ENCODE measurements at places on chromosomes 5 and 9.

DNA sequence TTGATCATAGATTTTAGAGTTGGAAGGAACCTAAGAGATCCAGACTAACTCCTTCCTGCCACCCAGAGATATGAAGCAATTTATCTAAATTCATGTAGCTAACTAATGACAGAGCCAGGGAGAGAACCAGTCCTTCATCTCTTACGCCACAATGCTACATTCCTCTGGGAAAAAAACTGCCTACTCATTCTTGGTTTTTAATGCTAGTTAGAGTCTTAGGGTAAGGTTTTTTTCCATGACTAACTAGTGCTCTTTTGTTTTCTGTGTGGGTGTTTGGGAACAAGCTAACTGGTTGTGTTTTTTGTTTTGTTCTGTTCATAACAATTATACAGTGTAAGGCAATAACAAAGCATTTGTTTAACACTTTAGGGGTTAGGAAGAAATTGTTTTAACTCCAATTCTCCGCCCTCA, 52.4 kb downstream of the SLC44A1 start:
- no peak for DNase-seq

- no peak for DNase-seq
Measured at GRCh38 chr9:134618163-134618832, 23.3 kb upstream of the COL5A1 start.

- no peak for DNase-seq
Measured at GRCh38 chr5:644971-645370, 32.8 kb downstream of the CEP72 start.

- no peak for DNase-seq
Measured at GRCh38 chr9:124749284-124749683, 21.8 kb downstream of the NR6A1 start.

- DNase-seq = no peak
Measured at GRCh38 chr9:135956802-135957174, 4.4 kb downstream of the UBAC1 start.

DNA sequence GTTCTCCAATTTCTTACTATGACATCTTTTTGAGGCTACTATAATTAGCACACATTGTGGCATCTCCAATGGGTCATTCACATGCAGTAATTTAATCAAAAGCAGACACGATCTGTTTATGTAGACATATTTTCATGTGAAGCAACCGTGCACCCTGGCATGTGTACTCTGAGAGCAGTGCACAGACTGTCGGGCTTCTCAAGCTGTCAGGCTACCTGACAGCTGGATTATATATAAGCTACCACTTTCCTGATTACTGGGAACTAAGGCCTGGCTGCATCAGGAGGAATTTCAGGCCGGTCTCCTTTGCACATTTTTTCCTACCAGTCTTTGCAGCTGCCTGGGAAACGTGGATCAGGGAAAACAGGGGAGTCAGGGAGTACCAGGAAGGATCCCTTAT, 197.5 kb downstream of the MAPKAP1 start:
- DNase-seq = no peak

DNA sequence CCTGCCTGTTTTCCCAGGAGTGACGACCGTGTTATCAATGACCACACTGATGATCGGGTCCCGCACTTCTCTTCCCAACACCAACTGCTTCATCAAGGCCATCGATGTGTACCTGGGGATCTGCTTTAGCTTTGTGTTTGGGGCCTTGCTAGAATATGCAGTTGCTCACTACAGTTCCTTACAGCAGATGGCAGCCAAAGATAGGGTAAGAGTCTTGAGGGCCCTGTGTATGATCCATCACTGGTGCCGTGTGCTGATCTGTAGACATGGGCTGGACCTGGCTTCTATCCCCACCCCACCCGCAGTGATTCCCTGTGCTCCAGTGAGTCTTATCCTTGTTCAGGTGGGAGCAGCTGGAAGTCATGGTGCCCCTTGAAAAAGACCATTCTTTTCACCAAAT, 26.0 kb downstream of the GABRP start:
- no peak for DNase-seq

DNA sequence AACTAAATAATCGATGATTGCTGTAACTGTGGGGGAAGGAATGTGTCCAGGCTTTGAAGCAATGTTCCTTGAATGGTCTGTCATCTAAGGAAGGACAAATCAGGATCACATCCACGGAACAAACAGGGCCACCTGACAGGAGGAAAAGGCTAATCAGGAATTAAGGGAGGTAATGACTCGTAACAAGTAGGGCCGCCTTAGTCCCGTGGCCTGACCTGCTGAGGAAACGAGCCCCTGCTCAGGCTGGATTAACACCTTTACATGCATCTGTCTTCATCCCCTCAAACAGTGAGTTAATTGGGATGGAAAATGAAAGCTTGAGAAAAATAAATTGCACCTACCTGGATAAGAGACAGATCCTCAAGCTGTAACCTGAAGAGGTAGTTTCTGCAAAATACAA, 227.8 kb downstream of the SEMA5A start:
- DNase-seq = no peak

GRCh38 chr5:54159893-54160195, 150.5 kb downstream of the ARL15 start:
- no peak for DNase-seq

- DNase-seq = no peak
Measured at GRCh38 chr5:78908173-78909061, 76.7 kb downstream of the ARSB start.

DNA sequence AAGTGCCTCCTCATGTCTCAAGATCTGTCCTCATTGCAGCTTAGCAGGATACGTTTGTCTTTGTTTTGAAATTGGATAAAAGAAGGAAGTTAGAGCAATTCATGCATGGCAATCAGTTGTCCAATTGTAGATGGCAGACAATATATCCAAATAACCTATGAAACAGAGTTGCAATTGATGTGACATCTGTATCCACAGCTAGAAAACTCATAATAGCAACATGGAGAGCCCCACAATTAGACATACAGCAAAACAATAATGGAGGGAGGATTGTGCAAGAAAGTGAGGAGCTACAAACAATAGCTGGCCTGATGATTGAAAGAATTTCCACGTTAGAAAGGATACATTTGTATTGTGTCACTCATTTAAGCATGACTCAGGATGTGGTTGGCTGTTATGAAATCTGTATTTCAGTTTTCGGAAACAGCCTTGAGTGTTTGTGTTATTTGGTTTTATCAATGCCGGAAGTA, 132.0 kb downstream of the FAM174A start:
- no peak for DNase-seq

GRCh38 chr9:32551276-32552051, 663 bp upstream of the SMIM27 start:
- peak; percentile 15 for DNase-seq

DNA sequence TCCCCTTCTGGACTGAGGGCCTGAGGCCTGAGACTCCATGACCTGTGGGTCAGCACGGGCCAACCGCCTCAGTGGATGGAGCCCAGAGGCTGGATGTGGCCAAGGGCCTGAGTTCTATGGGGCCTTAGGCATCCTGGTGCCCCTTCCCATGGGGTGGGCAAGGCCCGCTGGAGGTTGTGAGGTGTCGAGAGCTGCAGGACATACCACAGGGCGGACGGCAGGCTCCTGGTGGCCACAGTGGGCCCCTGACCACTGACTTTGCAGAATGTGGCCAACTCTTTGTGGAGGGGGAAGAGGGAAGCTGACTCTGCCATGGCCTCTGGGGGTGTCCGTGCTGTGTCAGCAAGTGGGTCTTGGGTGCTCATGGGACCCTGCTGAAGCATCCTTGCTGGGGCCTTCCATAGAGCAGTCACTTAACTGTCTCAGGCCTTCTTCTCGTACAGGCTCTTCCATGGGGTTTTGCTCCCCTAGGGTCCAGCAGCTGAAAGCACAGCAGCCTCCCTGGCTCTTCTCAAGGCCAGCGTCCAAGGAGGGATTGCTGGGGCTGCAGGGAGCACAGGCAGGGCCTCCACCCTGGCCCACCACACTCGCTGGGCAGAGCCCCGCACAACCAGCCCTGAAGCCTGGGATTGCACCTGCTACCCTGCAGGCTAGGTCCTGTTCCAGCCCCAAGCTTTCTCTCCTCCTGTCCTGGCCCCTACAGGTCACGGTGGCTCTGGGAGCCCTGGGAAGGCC, 21.6 kb upstream of the SLC9A3 start:
- no peak for DNase-seq

DNA sequence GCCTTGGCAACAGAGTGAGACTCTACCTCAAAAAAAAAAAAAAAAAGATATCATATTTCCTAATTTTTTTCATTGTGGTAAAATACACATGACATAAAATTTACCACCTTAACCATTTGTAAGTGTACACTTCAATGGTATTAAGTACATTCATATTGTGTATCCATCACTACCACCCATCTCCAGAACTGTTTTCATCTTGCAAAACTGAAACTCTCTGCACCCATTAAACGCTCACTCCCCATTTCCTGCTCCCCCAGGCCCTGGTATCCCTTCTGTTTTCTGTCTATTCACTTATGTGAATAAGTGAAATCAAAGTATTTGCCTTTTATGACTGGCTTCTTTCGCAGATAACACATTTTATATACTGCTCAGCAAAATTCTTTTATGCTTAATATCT, 12.8 kb downstream of the LRRC8A start:
- no peak for DNase-seq

GRCh38 chr5:141734501-141735229, 52.6 kb upstream of the ARAP3 start:
- DNase-seq = no peak

DNA sequence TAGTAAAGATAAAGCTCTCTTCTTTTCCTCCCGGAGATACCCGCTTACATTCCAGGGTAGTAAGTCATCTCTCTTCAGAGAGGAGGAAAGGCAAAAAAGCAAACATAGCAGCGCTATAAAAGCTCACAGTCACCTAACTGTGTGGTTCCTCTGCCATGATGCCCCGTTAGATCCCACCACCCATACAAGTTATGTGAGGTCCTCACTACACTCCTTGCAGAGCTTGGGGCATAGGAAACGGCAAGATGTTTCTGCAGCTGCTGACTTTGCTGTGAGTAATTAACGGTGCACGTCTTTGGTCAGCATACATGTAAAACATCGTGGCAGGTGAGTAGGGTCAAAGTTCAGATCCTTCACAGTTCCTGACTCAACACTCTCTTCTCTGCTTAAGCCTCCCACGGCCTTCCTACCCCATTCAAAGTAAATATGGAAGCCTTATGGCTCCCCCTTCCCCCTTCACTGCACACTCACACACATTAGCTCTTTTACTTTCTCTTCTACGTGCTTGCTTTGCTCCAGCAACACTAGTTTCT, 218.9 kb downstream of the DIRAS2 start:
- no peak for DNase-seq

DNA sequence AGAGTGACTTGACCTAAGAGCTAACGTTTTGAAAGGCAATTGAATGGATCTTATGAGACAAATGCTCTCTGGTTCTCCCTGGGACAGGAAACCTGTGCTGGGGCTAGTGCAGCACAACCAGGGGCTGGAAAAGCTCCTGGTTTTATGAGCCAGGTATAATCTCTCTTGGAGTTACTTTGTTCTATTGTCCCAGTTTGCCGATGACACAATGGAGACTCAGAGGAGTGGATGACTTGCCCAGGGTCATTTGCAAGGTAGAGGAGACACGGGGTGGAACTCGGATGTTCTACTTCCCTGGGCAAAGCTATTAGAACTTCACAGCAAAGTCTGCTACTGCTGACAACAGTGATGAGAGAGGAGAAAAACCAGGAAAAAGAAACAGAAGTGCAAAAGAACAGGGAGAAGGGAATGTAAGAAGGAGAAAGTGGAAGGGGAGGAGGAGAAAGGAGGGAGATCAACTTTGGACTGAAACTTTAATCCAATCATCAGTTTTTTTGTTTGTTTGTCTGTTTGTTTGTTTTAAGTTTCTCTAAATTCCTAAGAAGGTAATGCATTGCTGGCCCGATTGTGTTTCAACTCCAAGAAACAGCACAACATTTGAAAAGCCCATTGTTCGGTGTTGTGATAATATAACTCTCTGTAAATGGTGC, 7.4 kb upstream of the GSN start:
- DNase-seq = no peak

- DNase-seq = no peak
Measured at GRCh38 chr9:72473474-72474261, 47.7 kb upstream of the TMC1 start.

DNA sequence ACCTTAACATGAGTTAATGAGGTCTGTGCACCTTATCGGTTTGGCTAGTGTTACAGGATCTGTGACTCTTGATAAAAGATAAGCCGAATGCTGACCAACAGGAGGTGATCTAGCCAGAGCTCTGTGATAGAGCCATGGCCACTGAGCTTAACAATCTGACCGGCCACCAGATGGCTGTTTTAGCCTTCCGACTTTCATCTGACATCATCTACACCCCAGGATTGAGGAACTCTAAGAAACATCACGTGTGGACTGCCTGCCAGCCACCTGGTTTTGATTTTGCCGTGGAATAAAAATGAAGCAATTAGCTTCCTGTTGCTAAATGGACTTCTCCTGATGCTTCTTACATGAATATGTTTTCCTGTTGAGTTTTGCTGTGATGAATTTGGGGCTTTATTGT, 281.3 kb downstream of the CEMIP2 start:
- DNase-seq = no peak

DNA sequence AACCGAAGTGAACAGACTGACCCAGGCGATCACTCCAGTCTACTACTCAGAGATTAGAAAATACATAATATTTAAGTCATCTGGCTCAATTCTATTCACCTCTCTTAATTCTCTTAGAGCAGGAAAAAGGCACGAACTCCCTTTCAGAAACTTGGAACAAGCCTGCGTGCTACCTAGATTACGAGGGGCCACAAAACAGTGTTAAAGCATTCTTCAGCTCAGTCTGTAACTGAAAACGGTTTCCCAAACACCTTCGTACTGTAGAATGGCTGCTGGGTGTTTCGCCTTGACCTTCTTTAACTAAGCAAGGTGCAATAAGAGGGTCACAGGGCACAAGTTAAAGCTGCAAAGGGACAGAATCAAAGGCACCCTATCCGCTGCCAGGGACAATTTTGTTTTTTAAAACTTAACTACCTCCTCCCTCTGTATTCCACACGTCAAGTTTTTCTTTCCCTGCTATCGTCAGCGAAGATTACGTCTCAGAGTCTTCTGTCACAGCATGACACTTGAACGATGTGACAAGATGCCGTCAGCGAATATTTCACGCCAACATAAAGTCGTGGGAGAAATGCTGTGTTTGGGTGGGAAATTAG, 687 bp downstream of the LYSMD3 start:
- no peak for DNase-seq

DNA sequence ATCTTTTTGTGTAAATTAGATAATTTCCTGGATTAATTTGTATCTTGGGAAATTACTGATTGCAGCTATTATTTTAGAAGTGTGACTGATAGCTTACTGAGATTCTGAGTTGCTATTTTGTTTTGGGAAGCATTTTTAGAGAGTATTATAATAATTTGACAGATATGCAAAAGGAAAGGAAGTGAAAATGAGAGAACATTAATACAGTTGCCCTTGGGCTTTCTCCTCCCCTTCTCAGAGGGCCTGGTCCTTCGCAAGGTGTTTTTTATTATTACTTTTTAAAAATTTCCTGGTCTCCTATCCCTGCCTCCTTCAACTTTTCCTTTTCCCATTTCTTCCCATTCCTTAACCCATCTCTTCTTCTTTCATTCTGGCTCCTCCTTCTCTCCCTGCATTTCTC, 32.6 kb downstream of the UBAP1 start:
- no peak for DNase-seq

DNA sequence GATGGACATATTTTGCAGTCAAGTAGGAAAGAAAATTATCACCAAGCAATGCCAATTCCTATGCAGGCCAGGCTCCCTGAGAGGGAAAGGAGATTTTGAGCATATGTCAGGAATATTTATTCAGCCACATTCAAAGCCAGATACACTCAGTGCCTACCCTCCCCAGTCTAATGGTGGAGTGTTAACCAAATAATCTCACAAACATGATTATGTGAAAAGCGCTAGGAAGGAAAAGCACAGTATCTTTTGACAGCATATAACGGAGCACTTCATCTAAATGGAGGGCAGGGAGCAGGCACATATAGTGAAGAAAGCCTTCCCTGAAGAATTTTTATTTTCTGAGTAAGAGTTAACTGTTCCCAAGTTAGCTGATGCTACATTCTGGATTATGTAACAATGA, 80.3 kb upstream of the SLC30A5 start:
- no peak for DNase-seq
